ENCODE measurements at places on chromosomes 2 and 18.

DNA sequence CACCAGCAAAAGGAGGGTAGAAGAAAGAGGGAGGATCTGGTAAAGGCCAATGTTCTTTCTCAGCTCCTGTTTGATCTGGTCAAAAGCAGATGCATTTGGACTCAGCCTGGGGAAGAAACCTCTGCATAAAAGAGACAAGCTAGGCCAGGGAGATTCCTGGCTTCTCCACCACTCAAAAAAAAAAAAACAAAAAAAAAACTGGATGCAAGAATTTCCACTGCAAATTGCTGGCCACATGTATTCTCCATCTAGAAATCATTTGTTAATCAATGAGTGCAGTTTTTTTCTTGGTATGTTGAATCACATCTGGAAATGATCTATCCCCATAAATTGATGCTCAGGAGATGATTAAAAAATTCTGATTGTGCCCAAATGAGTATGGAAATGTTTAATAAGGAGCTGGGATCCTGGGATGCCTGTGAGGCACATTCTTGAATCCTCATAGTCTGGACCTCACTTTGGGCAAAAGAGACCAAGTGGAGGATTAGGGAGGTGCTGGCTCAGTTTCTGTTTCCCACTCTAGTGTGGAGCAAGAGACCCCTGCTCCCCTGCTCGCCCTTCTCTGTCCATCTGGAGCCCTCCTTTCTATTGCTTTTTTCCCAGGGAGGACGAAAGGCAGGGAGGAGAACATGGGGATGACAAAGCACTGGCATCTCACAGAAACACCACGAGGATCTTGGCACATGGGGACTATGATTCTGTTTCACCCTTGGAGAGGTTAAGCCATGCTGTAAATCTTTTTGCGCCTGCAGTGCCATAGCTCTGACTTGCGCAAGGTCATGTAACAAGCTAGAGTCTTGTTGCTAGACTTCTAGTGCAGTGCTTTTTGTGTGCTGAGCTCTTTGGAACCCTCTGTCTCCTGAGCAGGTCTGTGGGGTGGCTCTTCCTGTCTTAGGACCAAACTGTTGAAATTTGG, 57.6 kb downstream of the APOB start:
- DNase-seq, result no peak

- DNase-seq, result no peak
Measured at GRCh38 chr2:205369813-205370212, 312.5 kb upstream of the NRP2 start.

DNA sequence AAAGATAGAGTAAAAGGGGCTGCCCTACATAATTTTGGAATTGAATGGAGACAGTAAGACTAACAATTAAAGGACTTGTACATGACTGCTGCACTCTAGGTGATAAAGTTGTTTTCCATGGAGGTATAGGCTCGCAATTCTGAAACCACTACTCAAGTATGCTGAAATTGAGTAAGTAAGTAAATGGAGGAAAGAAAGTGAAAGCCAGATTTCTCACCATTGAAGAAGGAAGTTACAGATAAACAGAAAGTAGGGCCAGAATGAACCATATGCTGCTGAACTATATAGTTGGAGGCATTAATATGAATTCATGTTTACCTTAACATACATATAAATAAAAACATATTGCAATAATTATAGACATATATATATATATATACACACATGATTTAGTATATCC, 225.7 kb upstream of the ST6GAL2 start:
- DNase-seq, result no peak

- no peak for DNase-seq
Measured at GRCh38 chr2:65386344-65386743, 46.1 kb downstream of the SPRED2 start.

DNA sequence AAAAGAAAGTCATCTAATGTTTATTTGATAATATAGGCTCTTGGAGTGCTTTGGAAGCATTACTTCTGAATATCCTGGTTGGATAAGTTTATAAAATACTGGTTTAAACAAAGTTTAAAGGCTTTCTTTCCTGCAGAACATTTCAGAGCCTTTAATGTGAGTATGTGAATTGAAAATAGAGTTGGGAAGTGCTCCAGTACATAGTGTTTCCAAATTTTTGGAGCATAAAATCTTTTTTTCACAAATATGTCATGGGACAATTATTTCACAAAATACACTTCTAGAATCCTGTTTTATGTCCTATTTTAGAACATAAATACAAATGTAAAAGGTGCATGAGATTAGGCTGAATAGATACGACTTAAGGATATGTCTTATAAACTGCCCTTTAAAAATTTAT, 158.9 kb upstream of the HNRNPA3 start:
- DNase-seq, result no peak

GRCh38 chr2:64504774-64505720, 19.1 kb upstream of the AFTPH start:
- DNase-seq, result no peak

DNA sequence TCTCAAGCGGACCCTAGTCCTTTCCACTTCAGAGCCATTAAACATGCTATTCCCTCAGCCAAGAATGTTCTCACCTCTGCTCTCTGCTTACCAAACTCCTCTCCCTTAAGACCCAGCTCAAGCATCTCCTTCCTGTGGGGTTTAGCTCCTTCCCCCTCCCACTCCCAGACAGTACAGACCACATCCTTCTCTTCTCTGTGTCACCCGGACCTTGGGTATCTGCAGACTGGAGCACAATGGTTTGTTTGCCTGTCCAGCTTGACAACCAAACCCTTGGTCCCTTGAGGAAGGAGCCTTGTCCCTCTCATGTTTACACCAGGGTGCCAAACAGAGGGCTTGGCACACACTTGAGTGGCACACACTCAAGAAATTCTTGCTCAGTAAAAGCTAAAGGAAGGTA, 4.1 kb upstream of the CD8A start:
- no peak for DNase-seq

- no peak for DNase-seq
Measured at GRCh38 chr18:49838381-49838780, 25.0 kb upstream of the ACAA2 start.

GRCh38 chr18:7657937-7658336, 90.8 kb downstream of the PTPRM start:
- no peak for DNase-seq

GRCh38 chr2:158214431-158214830, 112.8 kb downstream of the UPP2 start:
- DNase-seq, result no peak

DNA sequence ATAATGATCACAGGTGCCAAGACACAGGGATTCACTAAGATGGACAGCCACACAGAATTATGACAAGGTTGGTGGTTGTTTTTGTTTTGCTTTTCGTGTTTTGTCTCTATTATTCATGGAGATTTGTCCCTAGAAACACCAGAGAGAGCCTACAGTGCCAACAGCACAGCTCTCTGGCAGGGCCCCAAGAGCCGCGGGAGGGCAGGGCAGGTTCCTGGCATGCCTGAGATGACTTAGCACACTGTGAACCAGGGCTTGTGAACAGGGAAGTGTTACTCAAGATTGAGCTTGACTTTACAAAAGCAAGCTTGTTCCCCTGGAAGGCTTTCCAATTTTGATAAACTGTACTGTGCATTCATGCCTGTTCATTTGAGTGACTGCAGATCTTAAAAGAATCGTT, 437.4 kb upstream of the SALL3 start:
- no peak for DNase-seq

GRCh38 chr2:44553456-44553855, 191.7 kb downstream of the CAMKMT start:
- DNase-seq, result no peak

DNA sequence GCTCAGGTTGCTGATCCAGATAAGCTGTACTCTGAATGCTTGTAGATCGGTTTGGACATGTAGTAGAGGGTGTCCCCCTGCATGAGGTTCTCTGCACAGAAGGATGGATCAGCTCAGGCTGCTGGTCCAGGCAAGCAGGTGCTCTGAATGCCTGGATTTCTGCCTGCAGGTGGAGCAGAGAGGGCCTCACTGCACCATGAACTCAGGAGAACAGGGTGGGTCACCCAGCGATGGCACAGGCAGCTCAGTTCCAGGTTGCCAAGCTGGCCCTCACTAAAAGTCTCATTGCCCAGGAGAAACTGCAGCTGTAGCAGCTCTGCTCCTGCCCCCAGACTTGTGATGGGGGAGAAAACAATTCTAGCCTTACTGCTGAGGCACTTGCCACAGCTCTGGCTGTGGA, 491.8 kb downstream of the XIRP2 start:
- no peak for DNase-seq

DNA sequence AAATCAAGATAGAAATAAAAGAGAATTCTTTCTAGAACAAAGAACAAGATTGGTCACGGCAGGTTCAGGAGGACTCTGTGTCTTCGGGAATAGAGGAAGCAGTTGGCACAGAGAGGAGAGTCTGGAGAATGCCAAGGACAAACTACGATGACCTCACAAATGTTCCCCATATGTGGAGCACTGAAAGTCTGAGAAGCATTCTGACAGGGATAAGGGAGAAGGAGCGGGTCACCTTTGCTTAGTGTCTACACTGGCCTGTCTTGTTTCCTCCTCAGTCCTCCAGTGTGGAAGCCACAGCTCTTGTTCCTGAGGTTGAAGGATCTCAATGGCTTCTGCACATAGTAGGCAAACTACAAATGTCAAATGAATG, 338.8 kb downstream of the MYCN start:
- no peak for DNase-seq
